ENCODE measurements at places on chromosomes 3 and 15.
A peak's percentile ranks its signal among the peaks of the same experiment; 100 is the strongest.

GRCh38 chr3:67876261-67876660 lies 221.8 kb upstream of the SUCLG2 start:
- no peak for DNase-seq

GRCh38 chr3:196232154-196232881 lies 16.0 kb downstream of the SLC51A start:
- DNase-seq, result no peak

DNA sequence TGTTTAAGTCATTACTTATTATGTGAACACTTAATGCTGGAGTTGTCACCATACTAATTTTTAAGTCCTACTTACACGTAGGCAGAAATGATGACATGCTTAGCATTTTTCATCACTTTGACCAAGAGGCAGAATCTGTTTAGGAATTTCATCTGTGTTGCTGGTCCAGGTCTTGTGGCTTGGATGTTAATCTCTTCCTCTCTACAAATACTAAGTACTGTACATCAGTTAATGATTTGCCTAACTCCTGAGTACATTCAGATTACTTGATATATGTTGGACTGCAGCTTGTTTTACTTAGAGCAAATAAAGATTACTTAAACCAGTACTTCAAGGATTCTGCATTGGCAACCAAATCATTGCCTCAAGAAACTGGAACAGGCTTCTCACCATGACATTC lies 8.6 kb downstream of the SNRK start:
- DNase-seq, result no peak

- DNase-seq, result no peak
These were observed 96.2 kb downstream of the OCA2 start for GRCh38 chr15:28002867-28003266.

- no peak for DNase-seq
These were observed 5.8 kb upstream of the PLOD2 start for GRCh38 chr3:146166826-146167225.

- DNase-seq, result no peak
These were observed 14.5 kb downstream of the SRPRB start for GRCh38 chr3:133820129-133820528.

DNA sequence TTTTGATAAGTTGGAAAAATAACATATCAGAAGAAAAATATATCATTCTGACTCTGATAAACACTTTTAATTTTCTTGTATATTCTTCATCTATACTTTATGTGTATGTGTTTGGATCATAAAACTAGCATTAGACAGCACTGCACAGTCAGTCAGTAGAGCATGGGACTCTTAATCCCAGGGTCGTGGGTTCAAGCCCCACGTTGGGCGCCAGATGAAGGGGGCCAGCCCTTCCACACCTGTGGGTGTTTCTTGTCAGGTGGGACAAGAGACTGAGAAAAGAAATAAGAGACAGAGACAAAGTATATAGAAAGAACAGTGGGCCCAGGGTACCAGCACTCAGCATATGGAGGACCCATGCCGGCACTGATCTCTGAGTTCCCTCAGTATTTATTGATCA lies 546.0 kb upstream of the NR2F2 start:
- DNase-seq, result no peak

GRCh38 chr15:79990997-79991334 lies 20.0 kb upstream of the BCL2A1 start:
- no peak for DNase-seq

DNA sequence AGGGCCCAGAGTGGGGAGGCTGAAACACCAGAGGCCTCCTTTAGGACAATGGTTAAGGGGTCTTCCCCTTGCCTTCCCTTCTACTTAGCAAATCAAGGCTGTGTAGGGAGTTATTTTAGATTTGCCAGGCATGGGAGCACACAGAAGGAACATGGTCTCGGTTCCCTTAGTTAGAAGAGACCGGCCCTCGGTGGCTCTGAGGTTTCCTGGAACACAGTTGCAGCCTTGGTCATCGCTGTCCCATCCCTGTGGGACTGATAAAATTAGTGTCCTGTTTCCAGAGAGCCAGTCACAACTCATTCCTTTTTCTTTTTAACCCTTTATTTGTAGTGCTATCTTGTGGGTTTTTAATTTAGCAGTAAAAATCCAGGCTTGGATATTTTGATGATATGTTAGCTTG lies 81.4 kb downstream of the CRTC3 start:
- no peak for DNase-seq

DNA sequence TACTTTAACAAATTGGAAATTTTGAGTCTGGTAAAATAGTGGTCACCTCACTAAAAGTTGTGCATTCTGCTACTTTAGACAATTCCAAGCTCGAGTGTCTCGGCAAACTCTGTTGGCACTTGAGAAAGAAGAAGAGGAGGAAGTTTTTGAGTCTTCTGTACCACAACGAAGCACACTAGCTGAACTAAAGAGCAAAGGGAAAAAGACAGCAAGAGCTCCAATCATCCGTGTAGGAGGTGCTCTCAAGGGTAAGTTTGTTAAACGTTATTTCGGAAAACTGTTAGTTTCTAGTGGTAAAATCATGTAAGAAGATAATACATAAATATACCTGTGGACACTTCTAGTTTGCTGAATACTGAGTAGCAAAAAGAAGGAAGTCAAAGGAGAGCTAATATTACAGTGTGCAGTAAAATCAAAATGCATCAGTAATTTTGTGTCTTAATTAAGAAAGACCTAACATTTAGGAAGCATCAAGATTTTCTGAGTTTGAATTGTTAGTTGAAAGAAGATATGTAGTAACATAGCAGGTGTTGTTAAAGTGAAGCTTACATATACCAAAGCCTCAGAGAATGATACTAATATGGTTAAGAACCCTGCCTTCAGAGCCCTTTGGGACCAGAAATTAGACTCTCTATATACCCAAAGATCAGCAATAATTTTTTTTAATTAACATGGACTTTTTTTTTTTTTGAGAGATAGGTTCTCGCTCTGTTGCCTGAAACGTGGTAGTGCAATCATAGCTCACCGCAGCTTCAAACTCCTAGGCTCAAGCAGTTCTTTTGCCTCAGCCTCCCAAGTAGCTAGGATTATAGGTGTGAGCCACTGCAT lies 23.0 kb downstream of the BUB1B start:
- DNase-seq, result no peak

- DNase-seq, result no peak
These were observed at the start of gene UCN2 for GRCh38 chr3:48563382-48563918. UCN2 (minus strand) TSS chr3:48563781; CDS start chr3:48563124, 657 bp downstream.

DNA sequence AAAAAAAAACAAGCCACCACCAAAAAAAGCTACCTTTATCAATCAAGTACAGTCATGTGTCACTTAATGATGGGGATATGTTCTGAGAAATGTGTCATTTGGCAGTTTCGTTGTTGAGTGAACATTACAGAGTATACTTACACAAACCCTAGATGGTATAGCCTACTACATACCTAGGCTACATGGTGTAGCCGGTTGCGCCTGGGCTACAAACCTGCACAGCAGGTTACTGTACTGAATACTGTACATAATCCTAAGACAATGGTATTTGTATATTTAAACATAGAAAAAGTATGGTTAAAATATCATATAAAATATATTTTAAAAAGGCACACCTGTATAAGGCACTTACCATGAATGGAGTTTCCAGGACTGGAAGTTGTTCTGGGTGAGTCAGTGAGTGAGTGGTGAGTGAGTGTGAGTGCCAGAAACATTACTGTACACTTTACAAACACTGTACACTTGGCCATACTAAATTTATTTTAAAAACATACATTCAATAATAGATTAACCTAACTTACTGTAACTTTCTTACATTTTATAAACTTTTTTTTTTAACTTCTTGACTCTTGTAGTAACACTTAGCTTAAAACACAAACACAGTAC lies 25.9 kb upstream of the JMJD7 start:
- no peak for DNase-seq

DNA sequence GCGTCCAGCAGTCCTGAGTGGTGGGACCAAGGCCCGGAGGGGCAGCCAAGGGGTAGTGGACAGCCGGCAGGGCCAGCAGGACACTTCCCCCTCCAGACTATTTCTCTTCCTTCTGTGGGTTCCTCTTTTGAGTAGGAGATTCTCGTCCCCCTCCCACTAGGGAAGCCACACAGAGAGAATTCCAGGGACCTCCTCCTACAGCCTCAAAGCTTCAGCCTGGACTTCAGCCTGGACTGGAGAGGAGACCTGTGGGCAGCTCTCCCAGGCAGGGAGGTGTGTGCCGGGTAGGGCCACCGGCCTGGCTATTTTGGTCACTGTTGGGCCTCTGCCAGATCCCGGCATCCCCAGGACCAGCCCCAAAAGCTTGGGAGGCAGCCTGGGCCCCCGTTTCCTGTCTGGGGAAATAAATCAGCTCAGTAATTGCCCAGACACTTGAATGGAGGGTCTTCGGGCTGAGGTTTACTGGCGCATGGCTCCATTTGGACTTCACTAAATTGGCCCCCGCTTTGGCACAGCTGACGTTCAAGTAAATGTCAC lies 1.3 kb downstream of the SLC6A6 start:
- no peak for DNase-seq

DNA sequence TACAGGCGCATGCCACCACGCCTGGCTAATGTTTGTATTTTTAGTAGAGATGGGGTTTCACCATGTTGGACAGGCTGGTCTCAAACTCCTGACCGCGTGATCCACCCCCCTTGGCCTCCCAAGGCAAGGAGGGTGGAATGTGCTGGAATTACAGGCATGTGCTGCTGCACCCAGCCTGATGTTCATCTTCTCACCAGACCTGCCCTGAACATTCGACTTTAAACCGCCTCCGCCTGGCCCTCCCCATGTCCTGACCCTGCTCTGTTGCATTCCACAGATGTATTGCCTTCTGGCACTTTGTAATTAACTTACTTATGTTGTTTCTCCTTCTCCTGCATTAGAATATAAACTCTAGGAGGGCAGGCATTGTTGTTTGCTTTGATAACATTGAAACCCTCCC lies 102.1 kb downstream of the LINGO1 start:
- DNase-seq, result peak; percentile 33

GRCh38 chr15:96138985-96139384 lies 191.5 kb upstream of the NR2F2 start:
- no peak for DNase-seq
